Iris pigment epithelial cell (primary cell): ENCODE measurements at places on chromosomes 4 and X.

DNA sequence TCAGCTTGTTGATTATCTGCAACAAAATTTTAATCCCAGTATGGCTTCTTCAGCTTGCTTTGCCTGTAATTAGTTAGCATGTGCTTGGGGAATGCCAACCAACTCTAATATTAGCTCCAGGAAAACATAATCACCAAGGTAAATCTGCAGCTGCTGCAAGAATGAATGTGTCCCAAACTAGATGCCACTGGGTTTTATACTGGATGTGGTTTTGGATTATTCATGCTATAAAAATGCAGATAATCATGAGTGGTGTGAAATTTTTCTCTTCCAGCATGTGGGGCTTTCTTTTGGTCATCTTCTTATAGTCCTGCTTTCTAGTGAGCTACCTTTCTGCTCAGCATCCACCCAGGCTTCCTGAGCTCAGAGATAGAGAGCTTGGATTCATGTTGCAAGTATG lies 295.9 kb upstream of the CASK start:
- DNase-seq = peak; percentile 1

GRCh38 chrX:71558920-71559319 lies 19.3 kb upstream of the GCNA start:
- no peak for DNase-seq

DNA sequence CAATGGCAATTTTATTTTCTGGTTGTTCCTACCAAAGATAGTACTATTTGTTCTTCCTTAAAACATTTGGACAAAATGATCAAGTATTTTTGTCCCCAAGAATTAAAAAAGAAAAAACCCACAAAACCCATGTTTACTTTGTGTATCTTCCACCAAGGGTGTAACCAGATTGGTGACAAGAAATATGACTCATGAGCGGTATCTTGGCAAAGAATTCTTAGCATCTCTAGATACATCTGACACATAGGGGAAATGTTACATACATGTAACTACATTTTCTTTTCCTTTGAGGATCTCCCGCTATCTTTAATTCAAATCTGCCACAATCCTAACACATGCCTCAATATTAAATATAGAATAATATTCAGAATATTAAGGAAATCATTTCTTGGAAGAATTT lies 78.7 kb downstream of the WDFY3 start:
- DNase-seq = peak; percentile 72

DNA sequence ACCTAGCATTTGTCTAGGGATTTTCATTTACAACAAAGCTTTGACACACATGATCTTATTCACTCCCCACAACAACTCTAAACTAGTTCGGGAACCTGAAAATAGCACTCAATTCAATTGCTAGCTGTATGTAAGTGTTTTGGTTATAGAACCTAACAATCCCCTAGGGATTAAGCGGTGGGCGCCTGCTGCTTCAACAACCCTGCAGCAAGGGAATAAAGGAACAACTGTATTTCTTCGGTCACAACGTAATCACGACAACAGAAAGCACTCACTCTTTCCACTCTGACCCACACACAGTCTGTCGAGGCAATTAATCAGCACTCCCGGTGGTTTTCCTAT lies 674 bp upstream of the DIAPH2 start:
- DNase-seq = no peak

GRCh38 chr4:62914758-62915157 lies 1494.5 kb downstream of the TECRL start:
- no peak for DNase-seq

GRCh38 chrX:10103023-10103422 lies 53.8 kb upstream of the CLCN4 start:
- peak; percentile 83 for DNase-seq

DNA sequence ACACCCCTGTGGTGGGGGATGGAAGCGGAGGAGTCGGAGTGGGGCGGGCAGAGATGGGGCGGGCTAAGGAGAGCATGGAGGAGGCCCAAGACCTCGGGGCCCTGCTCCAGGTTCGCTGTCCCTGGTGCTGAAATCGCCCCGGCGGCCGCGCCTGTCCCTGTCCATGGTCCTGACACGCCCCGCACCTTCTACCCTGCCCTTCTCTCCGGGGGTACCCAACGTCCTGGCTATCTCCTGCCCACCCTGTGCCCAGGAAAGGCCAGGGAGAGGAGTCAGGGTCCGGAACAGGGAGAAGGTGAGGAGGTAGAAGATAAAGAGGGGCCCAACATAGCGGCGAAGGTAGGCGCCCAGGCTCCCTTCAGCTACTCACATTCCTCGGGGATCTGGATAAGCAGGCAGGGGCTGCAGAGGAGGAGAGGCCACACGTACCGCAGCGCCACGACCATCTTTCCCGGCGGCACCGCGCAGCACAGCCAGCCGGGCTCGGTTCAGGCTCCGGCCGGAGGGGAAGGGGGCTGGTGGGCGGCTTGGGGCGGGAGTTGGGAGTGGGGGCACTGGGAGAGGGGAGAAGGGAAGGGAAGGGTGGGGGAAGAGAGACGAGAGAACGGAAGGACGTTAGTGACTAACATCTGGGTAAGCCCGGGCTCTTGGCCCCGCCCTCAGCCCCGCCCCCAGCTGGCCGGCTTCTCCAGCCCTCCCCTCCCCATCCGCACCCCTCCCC lies 10.4 kb downstream of the L1CAM start:
- peak; percentile 5 for DNase-seq

GRCh38 chrX:16985286-16985685 lies 38.8 kb downstream of the REPS2 start:
- no peak for DNase-seq

DNA sequence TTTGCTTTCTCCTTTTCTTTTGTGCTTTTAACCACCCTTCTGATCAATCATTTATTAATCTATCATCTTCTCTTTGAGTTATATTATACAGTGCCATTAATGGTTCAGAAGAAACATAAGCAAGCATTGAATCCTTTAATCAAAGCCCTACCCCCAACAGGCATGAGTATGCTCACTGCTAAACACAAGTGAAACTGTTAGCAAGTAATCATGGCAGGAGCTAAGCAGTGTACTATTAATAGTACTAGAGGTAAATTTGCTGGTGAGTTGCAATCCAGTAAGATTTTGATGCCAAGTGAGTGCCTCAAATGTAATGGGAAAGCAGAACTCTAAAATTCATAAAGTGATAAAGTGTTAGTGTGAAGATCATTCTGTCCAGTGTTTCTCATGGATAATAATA lies 57.2 kb downstream of the FNIP2 start:
- DNase-seq = peak; percentile 41

GRCh38 chr4:182370491-182370890 lies 127.3 kb downstream of the TENM3 start:
- peak; percentile 40 for DNase-seq

GRCh38 chr4:97530676-97531075 lies 612.6 kb downstream of the STPG2 start:
- DNase-seq = no peak

- DNase-seq = no peak
These were observed 1678.8 kb upstream of the TENM3 start for GRCh38 chr4:180564448-180564847.

- no peak for DNase-seq
These were observed 5.8 kb downstream of the ABLIM2 start for GRCh38 chr4:8152865-8153257.

DNA sequence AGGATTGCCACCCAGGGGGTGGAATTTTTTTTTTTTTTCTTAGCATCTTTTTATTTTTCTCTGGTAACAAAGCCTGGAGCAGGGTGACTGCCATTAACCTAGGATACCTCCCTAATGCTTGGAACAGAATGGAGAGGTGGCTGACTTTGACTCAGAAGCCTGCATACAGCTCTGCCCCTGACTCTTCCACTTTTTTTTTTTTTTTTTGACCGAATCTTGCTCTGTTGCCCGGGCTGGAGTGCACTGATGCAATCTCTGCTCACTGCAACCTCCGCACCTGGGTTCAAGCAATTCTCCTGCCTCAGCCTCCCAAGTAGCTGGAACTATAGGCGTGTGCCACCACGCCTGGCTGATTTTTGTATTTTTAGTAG lies 341 bp upstream of the SLC2A9 start:
- no peak for DNase-seq

DNA sequence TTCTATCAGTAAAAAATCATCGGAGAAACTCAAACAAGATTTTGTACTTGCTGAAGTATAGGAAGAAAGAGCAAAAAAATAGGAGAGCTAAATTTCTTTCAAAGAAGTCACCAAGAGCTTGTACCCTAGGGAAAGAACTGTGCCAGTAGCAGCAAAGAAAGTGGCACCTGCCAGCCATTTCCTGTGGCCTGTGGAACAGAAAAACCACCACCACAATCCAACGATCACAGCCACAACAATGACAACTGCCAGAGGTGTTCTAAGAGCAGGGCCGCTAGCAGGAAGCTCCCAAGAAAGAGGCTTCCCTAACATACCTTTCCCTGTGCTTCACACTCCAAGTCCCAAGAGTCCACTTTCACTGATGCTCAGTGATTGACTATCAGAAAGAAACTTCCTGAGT lies 266.1 kb upstream of the GPC4 start:
- DNase-seq = no peak

GRCh38 chr4:75634951-75635350 lies 4.6 kb upstream of the CDKL2 start:
- DNase-seq = peak; percentile 48
